ENCODE measurements at places on chromosomes 13 and 19.

GRCh38 chr13:27641711-27642502, 20.2 kb downstream of the POLR1D start:
- no peak for DNase-seq

- no peak for DNase-seq
These were observed 62.9 kb downstream of the CHST8 start for GRCh38 chr19:33684538-33685232.

- DNase-seq: no peak
These were observed 45.2 kb upstream of the GPI start for GRCh38 chr19:34319785-34320184.

- DNase-seq: no peak
These were observed 5.2 kb downstream of the DUXA start for GRCh38 chr19:57161985-57162539.

GRCh38 chr19:27870293-27870692, 1342.7 kb downstream of the UQCRFS1 start:
- no peak for DNase-seq

DNA sequence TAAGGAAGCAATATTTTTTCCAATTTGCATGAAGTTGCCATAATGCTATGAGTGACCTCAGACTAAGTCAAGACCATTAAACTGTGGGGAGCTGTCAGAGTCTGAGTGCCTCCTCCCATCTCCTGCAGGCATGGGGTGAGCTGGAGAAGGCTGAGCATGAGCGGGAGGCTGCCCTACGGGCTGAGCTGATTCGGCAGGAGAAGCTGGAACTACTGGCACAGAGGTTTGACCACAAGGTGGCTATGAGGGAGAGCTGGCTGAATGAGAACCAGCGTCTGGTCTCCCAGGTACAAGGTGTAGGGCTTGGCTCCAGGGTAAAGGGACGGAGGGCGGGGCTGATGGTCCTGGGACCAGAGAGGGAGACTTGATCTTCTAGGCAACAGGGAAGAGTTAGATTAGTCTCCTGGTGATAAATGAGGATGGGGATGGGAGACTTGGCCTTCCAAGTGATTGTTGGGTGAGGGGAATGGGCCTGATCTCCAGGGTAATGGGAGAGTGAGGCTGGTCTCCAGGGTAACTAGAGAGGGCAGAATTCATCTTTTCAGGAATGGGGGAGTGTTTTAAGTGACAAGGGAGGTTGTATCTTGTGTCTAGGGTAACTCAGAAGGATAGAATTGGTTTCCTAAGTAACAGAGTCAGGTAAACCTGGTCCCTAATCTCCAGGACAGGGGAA, 36.0 kb downstream of the SPTBN4 start:
- DNase-seq: no peak

DNA sequence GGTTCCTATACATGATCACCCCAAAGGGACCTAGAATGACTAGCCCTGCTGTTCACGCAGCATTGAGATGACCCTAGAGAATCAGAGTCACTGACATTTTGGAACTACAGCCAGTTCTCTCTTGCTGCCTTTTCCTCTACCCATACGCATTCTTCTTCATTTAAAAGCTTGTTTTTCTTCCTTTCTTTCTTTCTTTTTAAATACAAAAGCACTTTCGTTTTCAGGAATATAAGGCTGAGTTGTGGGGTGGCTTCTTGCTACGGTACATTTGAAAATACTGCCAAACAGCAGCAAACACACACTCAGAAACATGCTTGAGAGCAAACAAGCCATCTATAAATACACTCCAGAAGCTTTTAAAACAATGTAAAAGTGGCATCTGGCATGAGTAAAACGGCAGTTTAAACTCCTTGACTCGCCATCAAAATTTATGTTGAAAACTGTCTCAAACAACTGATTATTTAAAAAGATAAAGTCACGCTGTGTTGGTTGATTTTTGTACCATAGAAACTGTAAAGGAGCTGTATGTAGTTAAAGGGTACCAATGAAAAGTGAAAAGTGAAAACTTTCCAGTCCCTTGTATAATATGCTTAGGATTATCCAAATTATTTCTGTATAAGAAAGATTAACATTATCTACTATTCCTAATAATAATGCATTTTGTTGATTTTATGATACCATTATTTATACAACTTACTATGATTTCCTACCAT, 95.6 kb downstream of the PCDH9 start:
- no peak for DNase-seq

GRCh38 chr13:32629313-32629712, 43.1 kb downstream of the PDS5B start:
- DNase-seq: no peak

DNA sequence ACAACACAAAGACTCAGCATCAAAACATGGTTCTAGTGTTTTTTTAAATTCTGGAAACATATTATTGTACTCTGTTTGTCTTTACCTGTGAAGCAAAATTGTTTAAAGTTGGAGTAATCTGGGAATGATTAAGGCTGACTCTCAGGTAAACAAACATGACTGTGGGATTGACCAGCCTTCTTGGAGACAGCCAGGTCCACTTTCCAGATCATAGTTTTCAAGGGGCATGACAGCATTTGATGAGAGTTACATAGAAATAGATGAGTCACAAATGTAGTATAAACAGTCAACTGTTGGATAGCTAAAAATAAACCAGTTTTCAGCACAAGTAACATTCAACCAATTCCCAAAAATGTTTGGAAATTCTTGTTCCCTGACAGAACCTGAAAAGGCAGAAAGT, 1680.9 kb downstream of the OLFM4 start:
- DNase-seq: no peak

DNA sequence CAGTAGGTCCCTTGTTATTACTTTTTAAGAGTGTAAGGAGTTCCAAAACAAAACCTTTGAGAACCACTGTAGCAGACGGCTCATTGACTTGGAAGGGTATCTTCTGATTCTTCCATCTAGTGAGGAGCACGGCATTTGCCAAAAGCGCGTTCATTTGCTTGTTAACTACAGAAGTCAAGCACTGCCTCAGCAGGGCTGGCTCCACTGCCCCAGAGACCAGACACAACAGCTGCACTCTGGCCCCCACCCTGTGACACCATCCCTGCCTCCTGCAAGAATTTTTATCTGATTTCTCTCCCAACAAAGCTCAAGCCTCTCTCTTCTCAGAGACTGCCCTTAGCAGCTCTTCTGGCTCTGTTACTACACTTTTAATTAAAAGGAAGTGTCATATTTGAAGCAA, 20.7 kb upstream of the XPO4 start:
- DNase-seq: no peak

DNA sequence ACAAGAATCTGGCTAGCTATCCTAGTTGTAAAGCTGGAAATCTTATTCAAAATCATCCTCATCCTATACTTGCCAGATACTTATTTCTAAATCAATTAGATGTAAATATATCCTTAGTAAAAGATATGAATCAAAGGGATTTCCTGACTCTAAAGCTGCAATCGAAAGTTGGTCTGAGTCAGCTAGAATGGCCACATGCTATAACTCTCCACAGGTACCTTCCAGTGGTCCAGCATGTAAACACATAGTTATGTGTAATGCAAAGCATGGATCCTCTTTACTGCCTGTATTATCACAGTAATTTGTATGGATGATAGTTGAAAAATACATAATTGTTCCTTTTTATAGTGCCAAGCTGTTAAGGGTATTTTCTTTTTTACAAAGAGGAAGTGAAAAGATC, 27.4 kb downstream of the SLITRK6 start:
- no peak for DNase-seq

GRCh38 chr19:43525836-43526771, 897 bp downstream of the ETHE1 start:
- no peak for DNase-seq

DNA sequence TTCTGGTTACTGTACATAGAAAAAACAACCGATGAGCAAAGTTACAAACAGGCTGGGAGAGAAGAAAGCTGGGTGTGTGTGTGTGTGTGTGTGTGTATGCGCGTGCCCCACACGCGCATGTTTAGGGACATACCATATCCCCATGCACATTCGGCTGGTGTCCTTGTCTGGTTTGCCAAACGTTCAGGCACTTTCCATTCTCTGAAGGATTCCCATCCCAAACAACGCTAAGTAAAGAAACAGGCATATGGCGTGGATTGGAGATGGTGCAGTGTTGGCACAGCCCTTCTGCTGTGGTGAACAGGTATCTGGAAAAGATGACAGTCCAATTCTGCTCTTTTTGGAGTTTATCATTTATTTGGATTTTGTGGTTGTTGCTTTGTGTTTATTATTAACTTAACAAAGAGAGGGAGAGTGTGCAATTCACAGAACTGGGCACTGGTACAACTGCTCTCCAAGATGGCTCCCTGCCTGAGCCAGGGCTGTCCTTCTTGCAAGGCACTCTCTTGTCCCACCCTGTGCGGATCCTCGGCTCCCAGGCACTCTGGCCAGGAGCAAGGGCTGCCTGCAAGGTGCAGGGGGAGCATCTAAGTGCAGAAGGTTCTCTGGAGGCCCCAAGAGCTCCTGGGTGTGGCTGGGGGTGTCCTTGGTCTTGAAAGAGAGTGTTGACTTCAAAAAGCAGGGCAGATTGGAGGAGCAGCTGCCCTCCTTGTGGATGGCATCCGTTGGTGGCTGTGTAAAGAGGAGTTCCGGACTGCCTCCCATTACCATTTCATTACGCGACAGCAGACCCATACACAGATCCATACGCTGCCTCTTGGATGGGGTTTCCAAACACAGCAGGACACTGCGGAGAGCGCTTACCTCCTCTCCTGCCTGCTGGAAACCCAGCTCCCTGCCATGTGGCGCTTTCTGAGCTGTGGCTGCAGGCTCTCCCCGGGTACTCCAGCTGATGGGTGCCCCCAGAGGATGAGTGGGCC, 263.1 kb downstream of the ZNF536 start:
- no peak for DNase-seq

GRCh38 chr19:48793271-48793670, 17.6 kb downstream of the BCAT2 start:
- DNase-seq: no peak

GRCh38 chr13:48532256-48532505, 699 bp downstream of the RCBTB2 start:
- no peak for DNase-seq
